CD14-positive monocyte (primary cell): ENCODE measurements at places on chromosomes 7 and 10.

GRCh38 chr7:54796150-54796549 is 37.1 kb upstream of the SEC61G start:
- DNase-seq, result no peak

DNA sequence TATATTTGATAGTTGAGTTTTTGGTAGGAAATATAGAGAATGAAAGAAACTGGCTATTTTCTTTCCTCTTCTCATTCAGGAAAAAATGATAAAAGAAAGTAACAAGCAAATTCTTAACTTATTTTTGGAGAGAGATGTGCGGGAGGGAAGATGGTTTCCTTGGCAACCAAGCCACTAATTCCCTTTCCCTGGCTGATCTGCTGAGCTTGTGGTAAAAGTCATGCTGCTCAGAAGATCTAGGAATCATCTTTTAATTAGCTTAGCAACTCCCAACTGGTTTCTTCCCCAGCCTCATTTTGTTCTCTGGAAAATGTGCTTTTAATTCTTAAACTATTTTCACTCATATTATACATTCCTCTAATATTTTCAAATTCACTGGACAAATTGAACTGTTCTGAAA is 11.8 kb downstream of the UROS start:
- no peak for DNase-seq

GRCh38 chr7:43639858-43640491 is 57.1 kb downstream of the STK17A start:
- DNase-seq, result no peak

DNA sequence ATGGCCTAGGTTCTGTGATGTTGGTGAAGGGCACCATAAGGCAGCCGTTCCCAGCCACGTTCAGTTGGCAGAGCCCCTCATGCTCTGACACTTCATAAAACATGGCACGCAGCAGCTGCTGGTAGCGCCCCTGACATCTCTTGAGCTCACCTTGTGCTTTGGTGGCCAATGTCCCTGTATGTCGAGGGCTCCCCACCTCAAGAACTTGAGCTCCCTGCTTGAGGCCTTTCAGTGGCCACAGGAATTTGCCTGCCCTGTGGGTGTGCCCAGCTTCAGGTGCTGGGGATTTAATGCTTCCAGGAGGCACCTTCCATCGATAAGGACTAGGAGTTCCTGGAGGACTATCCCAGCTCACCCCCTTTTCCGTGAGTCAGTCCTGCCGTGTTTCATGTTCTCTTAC is 9.5 kb upstream of the ZNF32 start:
- DNase-seq, result no peak

DNA sequence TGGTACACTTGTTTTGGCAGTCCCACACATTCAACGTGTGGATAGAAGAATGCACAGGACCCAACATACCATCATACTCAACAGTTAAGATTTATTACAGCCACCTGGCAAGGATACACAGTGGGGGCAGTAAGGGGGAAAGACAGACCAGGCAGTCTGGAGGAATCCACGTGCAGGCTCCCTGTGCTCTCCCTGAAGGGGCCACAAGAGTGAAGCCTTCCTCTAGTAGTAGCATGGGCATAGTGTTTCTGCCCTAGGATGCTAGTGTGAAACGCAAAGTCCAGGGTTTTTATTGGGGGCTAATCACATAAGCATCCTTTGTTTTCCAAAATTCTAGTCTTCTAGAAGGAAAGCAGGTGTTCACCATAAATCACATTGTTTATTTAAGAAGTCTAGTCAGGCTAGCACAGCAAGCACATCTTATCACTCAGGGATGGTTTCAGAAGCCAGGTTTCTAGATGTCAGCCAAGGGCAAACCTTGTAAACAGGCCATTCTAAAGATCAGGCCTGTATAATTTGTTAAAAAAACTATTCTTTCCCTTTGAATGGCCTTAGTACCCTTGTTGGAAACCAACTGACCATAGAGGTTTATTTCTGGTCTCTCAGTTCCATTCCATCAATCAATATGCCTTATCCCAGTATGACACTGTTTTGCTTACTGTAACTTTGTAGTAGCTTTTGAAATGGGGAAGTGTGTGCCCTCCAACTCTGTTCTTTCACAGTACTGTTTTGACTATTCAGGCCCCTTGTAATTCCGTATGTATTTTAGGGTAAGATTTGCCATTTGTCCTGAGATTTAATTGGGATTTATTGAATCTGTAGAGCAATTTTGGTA is 12.4 kb upstream of the TFAM start:
- DNase-seq, result no peak
